ENCODE measurements at places on chromosomes 2 and 18.

DNA sequence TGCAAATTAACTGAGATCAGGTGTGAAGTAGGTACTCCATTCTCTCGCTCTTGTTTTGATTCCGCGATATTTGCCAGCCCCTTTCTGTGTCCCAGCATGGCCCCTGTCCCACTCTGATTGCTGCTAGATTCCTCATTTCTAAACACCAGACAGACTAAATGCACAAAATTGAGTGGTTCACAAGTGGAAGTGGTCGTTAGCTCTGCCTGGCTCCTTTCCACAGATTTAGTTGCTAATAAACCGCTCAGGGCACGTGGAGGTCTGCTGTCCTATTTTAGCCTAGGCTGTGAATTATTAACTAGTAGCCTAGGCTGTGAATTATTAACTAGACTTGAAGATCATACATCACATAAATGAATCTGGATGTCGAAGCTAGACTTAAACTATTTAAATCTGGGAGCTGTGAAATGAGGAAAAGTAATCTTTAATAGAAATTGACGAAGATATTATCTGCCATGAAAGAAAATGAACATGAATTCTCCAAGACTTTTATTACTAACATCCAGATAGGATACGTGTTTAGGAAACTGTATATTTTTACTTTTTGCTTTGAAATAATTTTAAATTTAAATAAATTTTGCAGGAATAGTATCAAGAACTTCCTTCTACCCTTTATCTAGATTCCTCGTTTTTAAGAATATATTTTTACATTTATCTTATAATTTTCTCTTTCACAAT, 3.7 kb downstream of the IL1RL2 start:
- DNase-seq, result no peak

DNA sequence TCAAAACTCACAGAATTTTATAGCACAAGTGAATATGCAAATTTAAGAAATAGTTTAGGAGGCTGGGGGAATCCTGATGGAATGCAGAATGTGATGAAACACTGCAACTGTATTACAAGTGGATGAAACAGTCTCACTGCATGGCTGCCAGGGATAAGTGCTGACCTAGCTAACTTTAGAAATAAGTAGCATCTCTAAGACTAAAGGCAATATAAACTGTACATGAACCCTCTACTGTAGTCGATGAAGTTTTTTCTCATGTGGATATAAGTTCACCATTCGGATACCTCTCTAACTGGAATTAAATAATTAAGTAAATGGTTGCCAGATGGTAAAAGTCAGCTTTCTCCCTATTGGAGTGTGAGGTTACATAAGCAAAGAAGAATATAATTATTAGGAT, 777.8 kb upstream of the RAB6C start:
- no peak for DNase-seq

DNA sequence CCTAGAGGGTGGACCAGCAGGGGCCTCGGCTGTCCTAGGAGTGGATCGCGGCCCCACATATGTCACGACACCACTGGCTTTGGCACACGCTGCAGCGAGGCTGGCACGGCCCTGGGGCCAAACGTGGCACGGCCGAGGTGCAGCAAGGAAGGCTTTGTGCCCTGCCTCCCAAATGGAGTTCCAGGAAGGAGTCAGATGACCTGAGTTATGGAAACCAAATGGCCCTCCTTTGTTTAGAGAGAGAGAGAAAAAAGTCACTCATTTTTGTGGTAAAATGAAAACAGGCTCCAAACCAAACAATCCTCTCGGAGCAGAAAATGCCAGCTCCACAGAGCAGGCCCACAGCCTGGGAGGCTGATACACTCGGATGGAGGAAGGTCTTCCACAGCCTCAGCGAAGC, 105.6 kb downstream of the ANTXR1 start:
- no peak for DNase-seq

- DNase-seq, result no peak
These were observed 114.4 kb upstream of the NOL4 start for GRCh38 chr18:34339155-34339554.

GRCh38 chr2:160298960-160299359, 98.9 kb upstream of the ITGB6 start:
- DNase-seq, result no peak

DNA sequence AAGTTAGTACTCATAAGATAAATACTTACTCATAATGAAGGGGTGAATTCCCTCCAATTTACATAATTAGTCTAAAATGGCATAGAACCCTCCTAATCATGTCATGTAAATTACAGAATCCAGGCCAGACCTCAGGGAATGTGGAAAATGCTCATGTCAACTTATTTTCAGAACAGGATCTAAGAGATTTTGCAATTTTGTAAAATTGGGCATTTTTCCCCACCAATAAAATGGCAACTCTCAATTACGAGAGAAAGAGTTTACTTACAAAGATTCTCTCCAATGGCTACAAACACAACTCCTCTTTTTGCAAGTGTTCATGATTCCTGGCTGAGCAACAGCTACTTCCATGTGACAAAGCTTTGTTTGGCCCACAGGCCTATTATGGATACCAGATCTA, 33.8 kb upstream of the SP5 start:
- DNase-seq, result no peak

DNA sequence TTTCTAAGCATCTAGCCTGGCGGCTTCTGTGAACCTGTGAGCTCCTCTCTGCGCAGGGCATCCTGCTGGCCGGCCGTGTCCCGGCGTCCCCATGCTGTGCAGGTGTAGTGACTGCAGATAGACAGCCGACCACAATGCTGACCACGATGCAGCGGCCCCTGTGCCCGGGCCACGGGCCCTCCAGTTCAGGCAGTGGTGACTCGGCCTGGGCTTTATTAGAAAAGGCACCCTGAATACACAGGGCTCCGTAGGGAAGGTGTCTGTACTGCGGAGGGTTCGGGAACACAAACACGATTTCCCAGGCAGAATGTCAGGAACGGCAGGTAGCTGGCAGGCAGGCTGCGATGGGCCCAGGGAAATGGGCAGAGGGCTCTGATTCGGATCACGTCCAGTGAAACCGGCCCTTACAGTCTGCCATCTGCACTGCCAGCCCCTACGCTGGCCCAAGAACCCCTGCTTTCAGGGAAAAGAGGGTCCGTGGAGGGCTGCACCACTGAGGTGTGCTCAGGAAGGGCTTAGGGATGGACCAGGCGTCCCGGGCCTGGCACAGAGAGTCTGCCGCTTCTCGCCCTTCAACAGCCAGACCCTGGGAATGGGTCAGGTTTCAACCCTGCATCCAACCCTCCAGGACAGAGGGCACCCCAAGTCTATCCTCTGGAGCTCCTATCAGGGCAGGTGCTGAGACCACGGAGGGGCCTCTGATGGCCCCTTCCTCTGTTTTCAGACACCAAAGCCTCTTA, 196.5 kb downstream of the HDAC4 start:
- DNase-seq, result no peak

DNA sequence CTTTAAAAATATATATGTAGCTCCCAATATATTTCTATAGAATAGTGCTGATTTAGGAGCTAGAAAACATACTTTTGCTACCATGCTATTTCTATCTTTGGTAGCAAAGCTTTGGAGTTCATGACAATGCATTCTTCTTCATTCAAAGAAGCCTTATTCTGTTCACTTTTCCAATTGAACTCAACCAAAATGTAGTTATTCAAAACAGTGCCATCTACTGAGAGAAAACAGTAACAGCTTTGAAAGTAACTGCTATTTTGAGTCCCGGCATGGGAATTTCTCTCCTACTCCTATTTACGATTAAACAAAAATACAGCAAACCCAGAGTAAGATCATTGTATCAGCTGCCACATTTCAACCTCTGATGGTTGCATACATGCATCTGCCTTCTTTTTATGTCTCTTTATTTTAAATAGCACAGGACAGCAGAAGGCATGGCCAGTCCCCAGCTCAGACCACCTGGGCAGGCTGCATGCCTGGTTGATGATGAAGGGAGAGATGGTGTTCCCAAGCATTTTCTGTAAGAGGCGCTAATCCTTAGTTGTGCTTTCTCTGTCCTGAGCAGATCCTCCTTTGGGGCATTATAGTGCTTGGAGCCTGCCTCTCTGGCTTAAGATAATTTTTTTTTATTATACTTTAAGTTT, 69.7 kb upstream of the SULT1C3 start:
- DNase-seq, result peak; percentile 27

DNA sequence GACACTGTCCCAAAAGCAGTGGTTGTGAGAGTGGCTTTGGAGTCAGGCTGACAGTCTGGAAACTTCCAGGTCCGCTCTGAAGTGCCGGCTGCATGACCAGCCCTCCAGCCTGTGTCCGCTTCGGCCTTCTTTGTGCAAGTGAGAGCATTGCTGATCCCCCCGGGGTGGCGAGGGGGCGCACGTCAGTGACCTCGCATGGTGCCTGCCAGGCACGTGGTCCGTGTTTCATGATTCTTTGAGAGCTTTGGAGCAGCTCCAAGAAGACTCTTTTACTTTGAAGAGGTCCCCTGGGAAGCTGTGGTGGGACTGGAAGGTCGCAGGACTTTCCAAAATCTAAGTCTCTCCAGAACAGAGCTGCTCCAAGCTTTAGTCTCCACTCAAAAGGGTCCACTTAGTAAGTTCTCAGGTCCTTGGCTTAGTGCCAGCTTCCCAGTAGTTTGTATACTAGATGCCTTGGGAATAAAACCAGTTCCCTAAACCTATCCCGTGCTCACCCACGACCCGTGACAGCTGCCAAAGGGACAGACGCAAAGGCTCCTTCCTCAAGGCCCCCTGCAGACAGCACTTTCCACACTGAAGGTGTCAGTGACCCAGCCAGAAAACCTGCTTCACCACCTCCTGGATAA, 68.8 kb downstream of the ADI1 start:
- DNase-seq, result no peak

DNA sequence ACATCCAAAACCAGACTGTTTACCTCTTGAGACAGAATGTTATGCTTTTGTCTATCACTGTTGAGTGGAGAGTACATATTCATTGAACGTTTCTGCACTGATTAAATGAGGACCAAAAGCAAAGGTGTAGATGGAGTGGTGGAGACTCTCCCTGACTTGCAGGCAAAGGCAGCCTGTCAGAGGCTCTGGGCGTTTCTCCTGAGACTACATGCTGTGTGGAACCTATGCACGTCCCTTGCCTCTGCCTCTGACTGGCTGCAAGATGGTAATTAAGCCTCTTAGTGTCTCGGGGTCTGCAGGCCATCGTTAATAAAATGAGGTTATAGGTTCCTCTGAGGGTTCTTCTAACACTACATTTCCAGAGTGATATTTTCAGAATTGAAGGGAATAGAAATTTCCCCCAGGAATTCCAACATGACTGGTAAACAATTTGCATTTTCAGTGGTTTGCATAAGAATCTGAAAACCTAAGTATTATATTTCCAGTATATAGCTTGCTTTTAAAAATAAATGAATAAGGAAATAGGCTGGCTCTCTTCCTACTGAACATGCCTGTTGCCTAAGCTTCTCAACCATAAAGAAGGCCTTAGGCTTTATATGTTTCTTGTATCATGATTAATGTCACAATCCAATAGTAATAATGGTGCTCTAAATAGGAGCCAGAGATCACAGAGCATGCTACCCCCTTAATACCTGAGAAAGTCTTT, 107.4 kb downstream of the FTCDNL1 start:
- no peak for DNase-seq

- DNase-seq, result no peak
These were observed 8.9 kb upstream of the ANKRD29 start for GRCh38 chr18:23671564-23671963.

DNA sequence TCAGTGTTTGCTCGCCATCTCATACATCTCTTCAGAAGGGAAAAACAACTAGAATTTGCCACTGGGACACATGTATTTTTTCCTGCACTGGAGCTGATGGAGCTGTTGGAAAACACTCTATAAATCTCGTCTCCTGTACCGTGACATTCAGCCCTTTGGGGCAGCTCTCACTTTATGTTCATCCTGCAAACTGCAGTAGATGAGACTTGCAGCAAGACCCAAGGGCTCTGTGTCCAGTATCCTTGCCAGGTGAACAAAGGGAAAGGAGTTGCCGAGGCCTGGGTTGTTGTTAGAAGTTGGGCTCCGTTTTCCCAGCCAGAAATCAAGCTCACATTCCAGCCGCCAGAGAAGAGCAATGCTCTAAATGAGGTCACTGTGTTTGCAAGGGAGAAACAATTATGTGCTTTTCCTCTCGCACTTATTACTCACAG, 285.1 kb downstream of the SLC4A3 start:
- peak; percentile 18 for DNase-seq

DNA sequence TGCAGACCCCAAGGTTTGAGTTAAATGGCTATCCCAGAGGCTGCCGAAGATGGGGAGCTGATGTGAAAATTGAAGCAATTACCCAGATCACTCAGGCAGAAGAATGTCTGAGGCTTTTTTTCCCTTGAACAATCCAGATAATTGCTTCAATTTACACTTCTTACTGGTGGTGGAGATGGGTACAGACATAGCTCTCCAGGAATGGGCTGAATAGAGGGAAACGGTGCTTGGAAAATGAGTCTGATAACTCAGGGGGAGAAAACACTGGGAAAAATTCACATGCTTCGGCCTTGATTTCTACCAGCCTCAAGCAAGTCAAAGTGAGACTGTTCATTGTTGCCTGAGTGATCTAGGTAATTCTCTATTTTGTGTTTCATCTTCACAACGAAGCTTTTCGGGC, 9.5 kb upstream of the KIF5C start:
- no peak for DNase-seq

GRCh38 chr2:3114406-3115185, 263.0 kb downstream of the EIPR1 start:
- no peak for DNase-seq

DNA sequence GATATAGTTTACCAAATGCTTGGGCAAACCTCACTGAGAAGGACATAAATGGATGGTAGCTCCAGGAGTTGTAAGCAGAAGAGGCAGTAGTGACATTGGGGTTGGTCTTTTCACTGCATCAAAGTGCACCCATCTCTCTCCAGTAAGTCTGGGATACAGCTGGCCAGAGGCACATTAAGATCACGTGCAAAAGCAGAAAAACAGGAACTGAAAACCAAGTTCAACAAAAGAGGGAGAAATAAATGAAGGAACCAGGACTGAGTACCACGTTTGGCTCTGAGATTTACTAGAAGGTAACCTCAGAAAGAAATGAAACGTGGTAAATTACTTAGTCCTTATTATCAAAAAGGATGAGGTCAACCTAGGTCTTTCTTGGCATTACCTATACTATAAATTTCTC, 259.2 kb downstream of the OSR1 start:
- no peak for DNase-seq

DNA sequence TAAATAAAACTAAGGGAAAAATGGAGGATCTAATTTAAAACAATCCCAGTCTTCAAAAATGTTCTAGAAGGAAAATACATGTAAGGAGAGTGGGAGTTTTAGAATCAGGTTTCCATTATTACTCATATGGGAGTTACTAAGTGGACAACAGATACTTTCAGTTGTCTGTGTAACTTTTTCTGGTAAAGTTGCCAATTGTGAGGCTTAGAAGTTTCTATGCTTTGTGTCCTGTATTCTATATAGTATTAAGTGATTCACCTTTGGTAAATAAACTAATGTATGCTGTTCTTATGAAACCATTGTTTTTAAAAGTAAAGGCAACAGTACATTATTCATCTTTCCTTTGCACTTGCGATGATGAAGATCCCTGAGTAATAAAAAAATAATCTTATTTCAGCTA, 274.9 kb downstream of the NR4A2 start:
- no peak for DNase-seq

GRCh38 chr2:63049970-63050333, 678 bp upstream of the OTX1 start:
- no peak for DNase-seq

GRCh38 chr2:139465789-139466188, 685.6 kb upstream of the NXPH2 start:
- DNase-seq, result no peak
